ENCODE measurements at places on chromosomes 4 and X. TPM values are rescaled to one million over a fixed set of nuclear protein-coding genes. Genes with fewer than 3 reads are reported as not detected.

The ENPEP gene
- total RNA-seq: 21.9 TPM

- no peak for DNase-seq
Measured at GRCh38 chr4:146098397-146098796, 77.1 kb upstream of the LSM6 start.

GRCh38 chrX:45145492-45146215, 55.0 kb downstream of the DIPK2B start:
- no peak for DNase-seq

GRCh38 chr4:94369046-94369445, 26.4 kb upstream of the HPGDS start:
- no peak for DNase-seq

- DNase-seq: no peak
Measured at GRCh38 chr4:156547891-156548290, 423.7 kb downstream of the PDGFC start.

The ARHGAP24 gene
- total RNA-seq: 7.8 TPM

- DNase-seq: no peak
Measured at GRCh38 chr4:65392488-65392887, 277.8 kb downstream of the EPHA5 start.

GRCh38 chr4:177127658-177128057, 182.0 kb upstream of the NEIL3 start:
- peak; percentile 11 for DNase-seq

The SEC24B gene
- total RNA-seq: 34.6 TPM

DNA sequence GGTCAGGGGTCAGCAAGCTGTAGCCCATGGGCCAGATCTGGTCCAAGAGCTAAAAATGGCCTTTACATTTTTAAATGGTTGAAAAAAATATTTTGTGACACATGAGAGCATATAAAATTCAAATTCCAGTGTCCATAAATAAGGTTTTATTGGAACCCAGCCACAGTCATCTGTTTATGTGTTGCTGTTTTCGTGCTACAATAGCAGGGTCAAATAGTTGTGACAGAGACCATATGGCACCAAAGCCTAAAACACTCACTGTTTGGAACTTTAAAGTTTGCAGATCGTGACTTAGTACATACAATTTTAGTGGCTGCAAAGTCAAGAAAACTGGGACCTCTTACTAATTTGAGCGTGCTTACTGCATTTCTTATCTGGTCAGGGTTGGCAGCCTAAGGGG, 29.2 kb downstream of the LAMP2 start:
- no peak for DNase-seq

The PLAC8 gene
- total RNA-seq: 0.35 TPM

DNA sequence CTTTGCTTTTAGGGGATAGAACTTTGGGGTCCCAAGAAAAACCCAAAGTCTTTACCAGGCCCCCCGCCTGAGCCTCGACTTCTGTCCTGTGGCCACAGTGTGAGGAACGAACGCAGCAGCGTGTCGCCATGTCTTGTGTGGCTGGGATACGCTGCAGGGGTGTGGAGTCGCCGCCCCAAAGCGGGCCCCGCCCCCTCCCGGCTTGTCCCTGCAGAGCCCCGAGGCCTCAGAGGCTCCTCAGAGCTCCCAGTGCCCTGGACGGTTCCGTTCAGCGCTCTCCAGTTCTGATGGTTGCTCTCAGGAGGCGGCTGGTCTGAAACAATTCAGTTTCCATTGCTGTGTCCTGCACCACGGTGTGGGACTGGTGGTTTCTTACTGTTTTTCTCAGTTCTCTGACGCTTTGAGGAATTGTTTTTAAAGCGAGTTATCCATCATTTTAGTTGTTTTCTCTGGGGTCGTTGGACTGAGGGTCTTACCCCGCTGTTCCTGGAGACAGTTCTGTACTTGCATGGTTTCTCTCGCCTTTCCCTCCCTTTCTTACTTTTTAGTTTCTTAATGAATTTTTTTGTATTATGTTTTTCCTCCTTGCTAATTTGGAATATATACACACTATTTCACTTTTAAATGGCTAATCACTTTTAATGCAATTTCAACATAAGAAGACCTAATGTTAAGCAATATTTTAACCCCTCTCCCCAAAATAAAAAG, 1.6 kb upstream of the IDUA start:
- no peak for DNase-seq

The MAGEB17 gene
- not detected for total RNA-seq

The SCLT1 gene
- 11.1 TPM for total RNA-seq

The TLR1 gene
- 25.2 TPM for total RNA-seq

The ENPP6 gene
- total RNA-seq: 0.35 TPM

- no peak for DNase-seq
Measured at GRCh38 chrX:33447285-33447684, 235.9 kb upstream of the DMD start.

DNA sequence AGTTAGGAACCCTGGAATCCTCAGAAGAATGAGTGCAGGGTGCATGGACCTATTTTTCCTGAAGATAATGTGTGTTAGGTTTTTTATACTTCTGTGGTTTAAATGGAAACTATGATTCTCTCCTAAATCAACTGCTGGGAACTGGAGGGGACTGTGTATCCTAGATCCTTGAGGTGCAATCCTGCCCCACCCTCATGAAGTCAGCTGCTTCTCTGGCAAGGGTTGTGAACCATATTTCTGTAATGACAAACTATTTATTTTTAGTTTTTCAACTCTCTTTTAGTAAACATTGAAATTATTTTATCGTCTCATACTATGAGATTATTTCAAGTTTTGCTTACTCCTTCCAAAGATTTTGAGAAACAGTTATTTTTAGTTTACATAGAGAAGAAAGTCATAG, 25.8 kb upstream of the VEGFC start:
- DNase-seq: no peak

The LRP2BP gene
- not detected for total RNA-seq

The DDIT4L gene
- total RNA-seq: 3.9 TPM

The FRG1 gene
- 42.8 TPM for total RNA-seq

The MAGEA2 gene
- not detected for total RNA-seq

- no peak for DNase-seq
Measured at GRCh38 chr4:34221986-34222385, 2022.3 kb downstream of the ARAP2 start.

GRCh38 chr4:67342291-67342690, 203.0 kb downstream of the CENPC start:
- DNase-seq: no peak

GRCh38 chrX:23195761-23196160, 138.9 kb upstream of the PTCHD1 start:
- no peak for DNase-seq

DNA sequence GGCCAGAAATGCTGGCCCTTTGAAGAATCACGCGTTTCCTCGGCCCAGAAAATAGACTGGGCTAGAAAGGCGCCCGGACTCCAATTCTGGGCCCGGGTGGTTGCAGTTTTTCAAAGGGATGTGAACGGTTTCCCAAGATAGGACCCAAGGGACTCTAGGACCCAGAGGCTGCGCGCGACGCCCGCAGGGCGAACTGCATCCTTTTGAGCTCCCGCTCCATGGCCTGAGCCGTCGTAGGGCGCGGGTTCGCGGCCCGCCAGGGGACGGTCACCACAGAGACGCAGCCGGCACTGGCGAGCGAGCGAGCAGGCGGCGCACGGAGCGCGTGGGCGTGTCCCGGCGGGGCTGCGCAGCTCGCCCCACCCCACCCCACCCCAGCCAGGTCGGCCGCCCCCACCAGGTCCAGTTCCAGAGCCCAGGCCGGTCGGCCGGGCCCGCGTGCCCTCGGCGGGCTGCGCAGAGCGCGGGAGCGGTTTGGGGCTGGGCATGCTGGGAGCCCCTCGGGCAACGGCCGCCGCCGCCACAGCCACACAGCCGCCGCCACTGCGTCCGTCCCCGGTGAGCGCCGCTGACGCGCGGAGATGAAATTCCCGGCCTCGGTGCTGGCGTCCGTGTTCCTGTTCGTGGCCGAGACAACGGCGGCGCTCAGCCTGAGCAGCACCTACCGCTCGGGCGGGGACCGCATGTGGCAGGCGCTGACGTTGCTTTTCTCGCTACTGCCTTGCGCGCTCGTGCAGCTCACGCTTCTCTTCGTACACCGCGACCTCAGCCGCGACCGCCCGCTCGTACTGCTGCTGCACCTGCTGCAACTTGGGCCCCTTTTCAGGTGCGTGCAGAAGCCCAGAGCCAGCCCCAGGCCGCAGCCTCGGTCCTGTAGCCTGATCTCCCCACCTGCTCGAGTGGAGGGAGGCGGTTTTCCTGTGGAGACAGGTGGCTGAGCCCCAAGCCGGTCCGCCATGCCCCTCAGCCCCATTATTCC, at the start of gene XK:
TSS of gene XK (plus strand) at position 411 of the 979 bp plus-strand sequence. CDS start at position 582, 171 bp downstream.
- DNase-seq: peak; percentile 2

GRCh38 chr4:165828928-165829327, 44.1 kb upstream of the TLL1 start:
- peak; percentile 13 for DNase-seq

- no peak for DNase-seq
Measured at GRCh38 chr4:15250021-15250441, 177.8 kb upstream of the C1QTNF7 start.

The PAGE2 gene
- not detected for total RNA-seq

The IL9R gene
- not detected for total RNA-seq

The CCKAR gene
- total RNA-seq: 0.05 TPM

GRCh38 chr4:14264437-14264836, 636.9 kb upstream of the BOD1L1 start:
- DNase-seq: peak; percentile 22
